ENCODE measurements at places on chromosomes 5 and 9. TPM values are rescaled to one million over a fixed set of nuclear protein-coding genes. Genes with fewer than 3 reads are reported as not detected.
A peak's percentile ranks its signal among the peaks of the same experiment; 100 is the strongest.

The REEP2 gene
- polyA plus RNA-seq, result 5.8 TPM

The PAXX gene
- polyA plus RNA-seq, result 206 TPM

The TGFBI gene
- 54.4 TPM for polyA plus RNA-seq

The ADAMTSL2 gene
- polyA plus RNA-seq, result 1.9 TPM

The ABCA1 gene
- 3.3 TPM for polyA plus RNA-seq

The TEX48 gene
- polyA plus RNA-seq, result not detected

- H3K27ac ChIP-seq, result no peak overlapping the region
- H3K27me3 ChIP-seq, result no peaks in the 10 kb centered on the region
- H3K36me3 ChIP-seq, result no peaks in the 10 kb centered on the region
- DNase-seq, result peak; percentile 1
These were observed 257.7 kb downstream of the GABRG2 start for GRCh38 chr5:162325143-162325727.

- no peak for DNase-seq
- no peaks in the 10 kb centered on the region for H3K4me1 ChIP-seq
- no peaks in the 10 kb centered on the region for H3K27me3 ChIP-seq
- no peak overlapping the region for H3K27ac ChIP-seq
- no peaks in the 10 kb centered on the region for H3K36me3 ChIP-seq
These were observed 480.6 kb downstream of the NR2F1-AS1 start for GRCh38 chr5:93100428-93100827.

DNA sequence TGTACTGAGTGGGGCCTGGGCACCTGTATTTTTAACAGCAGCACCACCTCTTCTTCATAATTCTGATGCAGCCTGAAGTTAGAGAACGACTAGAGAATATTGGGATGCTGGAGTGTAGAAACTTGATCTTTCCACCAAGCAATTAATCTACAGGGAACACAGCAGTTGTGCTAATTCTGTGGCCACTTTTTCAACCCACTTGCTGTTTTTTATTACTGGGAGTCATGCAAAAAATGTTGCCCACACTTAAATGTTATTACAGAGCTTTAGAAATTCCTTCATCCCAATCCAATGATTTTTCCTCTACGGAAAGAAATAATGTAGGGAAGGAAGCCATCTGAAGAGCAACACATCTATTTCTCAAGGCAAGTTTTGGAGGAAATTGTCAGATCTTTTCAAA, 190.9 kb upstream of the TUT7 start:
- H3K27ac ChIP-seq, result no peak overlapping the region
- no peaks in the 10 kb centered on the region for H3K27me3 ChIP-seq
- H3K4me1 ChIP-seq, result no peaks in the 10 kb centered on the region
- H3K36me3 ChIP-seq, result no peaks in the 10 kb centered on the region

- H3K27me3 ChIP-seq, result no peaks in the 10 kb centered on the region
- peak; percentile 20 for DNase-seq
- H3K27ac ChIP-seq, result no peak overlapping the region
- H3K4me1 ChIP-seq, result peaks cover 2% of the 10 kb centered on the region
- H3K36me3 ChIP-seq, result no peaks in the 10 kb centered on the region
These were observed 50.3 kb downstream of the HINT1 start for GRCh38 chr5:131114754-131115153.

DNA sequence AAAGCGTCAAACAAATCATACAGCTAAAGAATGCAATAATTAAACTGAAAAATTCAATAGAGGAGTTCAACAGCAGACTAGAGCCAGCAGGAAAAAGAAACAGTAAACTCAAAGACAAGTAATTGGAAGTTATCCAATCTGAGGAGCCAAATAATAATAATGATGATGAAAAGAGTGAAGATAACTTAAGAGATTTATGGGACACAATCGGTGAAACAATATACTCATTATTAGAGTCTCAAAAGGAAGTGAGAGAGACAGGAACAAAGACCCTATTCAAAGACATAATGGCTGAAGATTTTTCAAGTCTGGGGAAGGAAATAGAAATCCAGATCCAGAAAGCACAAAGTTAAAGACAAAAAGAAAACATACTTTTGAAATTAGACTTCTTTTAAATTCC, 263.9 kb upstream of the NR4A3 start:
- no peaks in the 10 kb centered on the region for H3K27me3 ChIP-seq
- no peaks in the 10 kb centered on the region for H3K36me3 ChIP-seq
- H3K27ac ChIP-seq, result no peak overlapping the region
- H3K4me3 ChIP-seq, result no peak overlapping the region

- no peak overlapping the region for H3K27ac ChIP-seq
- H3K27me3 ChIP-seq, result no peaks in the 10 kb centered on the region
- peaks cover 13% of the 10 kb centered on the region for H3K36me3 ChIP-seq
- H3K4me3 ChIP-seq, result no peak overlapping the region
- peaks cover 5% of the 10 kb centered on the region for H3K4me1 ChIP-seq
These were observed 64.4 kb downstream of the C9orf85 start for GRCh38 chr9:71975833-71976232.

GRCh38 chr9:86843206-86843605, 104.1 kb downstream of the GAS1 start:
- H3K36me3 ChIP-seq, result no peaks in the 10 kb centered on the region
- H3K27me3 ChIP-seq, result no peaks in the 10 kb centered on the region
- H3K27ac ChIP-seq, result no peak overlapping the region
- no peaks in the 10 kb centered on the region for H3K4me1 ChIP-seq
- peak; percentile 79 for DNase-seq

- peaks cover 3% of the 10 kb centered on the region for H3K27me3 ChIP-seq
- DNase-seq, result no peak
- peaks cover 5% of the 10 kb centered on the region for H3K4me1 ChIP-seq
- H3K36me3 ChIP-seq, result no peaks in the 10 kb centered on the region
- no peak overlapping the region for H3K4me3 ChIP-seq
These were observed 115.1 kb upstream of the MVB12B start for GRCh38 chr9:126211441-126212074.

All from stomach (tissue), 19 donors.